ENCODE measurements at places on chromosomes 13 and 19. TPM values are rescaled to one million over a fixed set of nuclear protein-coding genes. Genes with fewer than 3 reads are reported as not detected.

KASH5 gene
- total RNA-seq = not detected

DNA sequence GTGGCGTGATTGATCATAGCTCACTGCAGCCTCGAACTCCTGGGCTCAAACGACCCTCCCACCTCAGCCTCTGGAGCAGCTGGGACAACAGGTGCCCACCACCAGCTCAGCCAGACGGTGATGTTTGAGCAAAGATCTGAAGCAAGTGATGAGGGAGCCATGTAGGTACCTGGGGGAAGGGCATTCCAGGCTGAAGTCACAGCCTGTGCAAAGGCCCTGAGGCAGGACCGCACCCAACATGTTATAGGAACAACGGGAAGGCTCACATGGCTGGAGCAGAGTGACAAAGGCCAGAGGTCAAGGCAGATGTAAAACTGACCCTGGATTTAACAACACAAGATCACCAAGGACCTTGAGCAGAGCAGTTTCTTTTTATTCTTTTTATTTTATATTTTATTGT, 14.8 kb downstream of the FEM1A start:
- no peak for DNase-seq

GRCh38 chr13:45812695-45813372, 38.7 kb downstream of the SIAH3 start:
- no peak for DNase-seq

DNA sequence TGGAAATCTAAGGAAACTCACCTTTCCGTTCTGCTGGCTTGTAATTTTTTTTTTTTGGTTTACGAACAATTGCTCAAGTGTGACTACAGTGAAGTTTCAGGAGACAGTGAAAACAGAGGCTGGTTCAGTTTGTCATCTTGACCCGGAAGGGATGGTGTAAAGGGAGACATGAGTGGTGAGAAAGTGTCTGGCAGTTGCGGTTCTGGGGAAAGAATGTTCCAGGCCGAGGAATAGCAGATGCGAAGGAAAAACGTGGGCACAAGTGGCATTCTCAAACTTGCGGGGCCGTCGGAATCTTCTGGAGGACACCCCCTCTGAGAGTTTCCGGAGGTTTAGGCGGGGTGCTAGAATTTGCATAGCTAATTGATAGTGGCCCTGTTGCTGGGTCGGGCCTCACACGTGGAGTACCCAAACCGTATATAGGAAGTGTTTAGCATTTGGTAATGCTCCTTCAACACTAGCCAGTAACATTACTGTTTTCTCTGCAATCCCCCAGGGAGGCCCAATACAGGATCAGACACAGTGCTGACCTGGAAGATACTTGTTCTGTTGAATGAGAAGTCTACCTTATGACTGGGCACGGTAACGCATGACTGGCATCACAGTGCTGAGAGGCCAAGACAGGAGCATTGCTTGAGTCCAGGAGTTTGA, 2.8 kb upstream of the TNFSF9 start:
- DNase-seq = no peak

GRCh38 chr19:18231775-18232174, 5.5 kb upstream of the PDE4C start:
- no peak for DNase-seq

DNA sequence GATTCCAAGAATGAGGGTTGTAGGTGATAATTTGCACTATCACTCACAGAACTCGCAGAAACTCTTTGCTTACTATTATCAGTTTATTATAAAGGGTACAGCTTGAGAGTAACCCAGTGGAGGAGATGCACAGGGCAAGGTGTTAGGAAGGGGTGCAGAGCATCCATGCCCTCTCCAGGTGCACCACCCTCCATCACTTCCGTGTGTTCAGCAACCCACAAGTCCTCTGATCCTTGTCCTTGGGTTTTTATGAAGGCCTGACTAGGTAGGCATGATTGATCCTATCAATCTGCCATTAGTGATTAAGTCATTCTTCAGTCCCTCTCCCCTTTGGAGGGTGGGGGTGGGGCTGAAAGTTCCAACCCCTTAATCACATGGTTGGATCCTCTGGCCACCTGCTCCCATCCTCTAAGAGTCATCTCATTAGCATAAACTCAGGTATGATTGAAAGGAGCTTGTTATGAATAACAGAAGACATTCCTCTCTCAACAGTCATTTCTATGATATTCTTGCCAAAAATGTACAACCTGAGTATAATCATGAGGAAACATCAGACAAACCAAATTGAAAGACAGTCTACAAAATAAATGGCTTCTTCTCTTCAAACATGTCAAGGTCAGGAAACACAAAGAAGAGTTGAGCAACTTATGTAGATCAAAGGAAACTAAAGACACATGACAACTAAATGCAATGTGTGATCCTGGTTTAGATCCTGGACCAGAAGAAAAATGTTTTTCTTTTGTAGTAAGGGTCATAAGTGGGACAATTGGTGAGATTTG, 225.4 kb downstream of the PCCA start:
- no peak for DNase-seq

GRCh38 chr13:62908321-62908720, 1492.7 kb upstream of the PCDH20 start:
- DNase-seq = no peak

GRCh38 chr19:17772172-17772571, 20.9 kb downstream of the FCHO1 start:
- DNase-seq = no peak

DNA sequence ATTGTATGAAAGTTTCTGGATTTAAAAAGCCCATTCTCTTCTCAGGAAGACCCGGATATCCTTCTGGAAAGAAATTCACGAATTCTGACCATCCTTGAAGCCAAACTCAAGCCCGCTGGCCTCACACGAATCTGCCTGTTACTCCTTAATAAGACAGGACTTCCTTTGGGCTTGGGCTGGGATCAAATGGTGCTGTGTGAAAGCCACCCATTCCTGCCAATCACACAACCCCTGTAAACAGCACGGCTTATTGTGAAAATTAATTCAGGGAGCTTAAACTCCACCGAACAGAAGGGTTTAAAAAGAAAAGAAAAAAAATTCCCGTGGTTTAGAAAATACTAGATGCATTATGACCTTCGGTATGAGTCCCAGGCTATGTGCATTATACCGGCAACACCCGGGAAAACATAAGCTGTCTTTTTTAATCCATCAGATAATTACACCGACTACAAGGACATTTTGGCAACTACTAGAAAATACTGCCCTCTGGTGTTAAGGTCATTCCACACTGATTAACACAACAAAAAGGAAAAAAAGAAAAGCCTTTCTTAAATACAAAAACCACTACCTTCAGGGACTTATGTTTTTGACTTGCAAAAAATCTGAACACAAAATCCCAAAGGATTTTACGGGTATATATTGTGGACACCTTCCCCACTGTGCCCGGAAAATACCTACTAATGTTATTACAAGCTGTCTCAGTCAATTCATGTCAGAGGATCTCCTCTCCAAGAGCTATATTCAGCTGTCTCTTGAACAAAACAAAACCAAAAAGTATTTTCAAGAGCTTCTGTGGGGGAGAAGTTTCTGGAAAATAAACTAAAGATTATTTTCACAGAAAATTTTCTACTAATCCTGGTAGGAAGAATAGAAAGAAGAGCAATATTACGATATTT, 76.0 kb upstream of the LSM14A start:
- peak; percentile 75 for DNase-seq

DNA sequence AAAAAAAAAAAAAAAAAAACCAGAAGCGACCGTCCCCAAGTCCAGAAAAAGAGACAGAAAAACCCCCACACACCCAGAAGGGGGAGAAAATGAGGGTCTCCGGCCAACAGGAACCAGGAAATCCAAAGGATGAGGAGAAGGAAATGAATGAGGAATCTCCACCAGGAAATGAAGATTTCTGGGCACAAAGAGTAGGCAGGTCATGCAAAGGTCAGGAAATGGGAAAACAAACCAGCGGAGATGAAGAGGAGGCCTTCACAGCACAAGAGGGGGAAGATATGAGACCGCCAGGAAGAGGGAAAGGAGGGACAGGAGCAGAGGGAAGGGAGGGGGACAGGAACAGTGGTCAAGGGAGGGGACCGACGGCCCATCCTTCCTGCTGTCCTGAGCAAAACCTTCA, 5.8 kb downstream of the TEAD2 start:
- peak; percentile 39 for DNase-seq
